ENCODE measurements at places on chromosomes 3 and 15. TPM values are rescaled to one million over a fixed set of nuclear protein-coding genes. Genes with fewer than 3 reads are reported as not detected.

GRCh38 chr15:31487811-31488436 is 161.3 kb downstream of the KLF13 start:
- DNase-seq, result no peak

- no peak for DNase-seq
Observed at GRCh38 chr15:51367322-51367976, 26.0 kb downstream of the GLDN start.

GRCh38 chr3:169179722-169180121 is 483.8 kb downstream of the MECOM start:
- DNase-seq, result no peak

DNA sequence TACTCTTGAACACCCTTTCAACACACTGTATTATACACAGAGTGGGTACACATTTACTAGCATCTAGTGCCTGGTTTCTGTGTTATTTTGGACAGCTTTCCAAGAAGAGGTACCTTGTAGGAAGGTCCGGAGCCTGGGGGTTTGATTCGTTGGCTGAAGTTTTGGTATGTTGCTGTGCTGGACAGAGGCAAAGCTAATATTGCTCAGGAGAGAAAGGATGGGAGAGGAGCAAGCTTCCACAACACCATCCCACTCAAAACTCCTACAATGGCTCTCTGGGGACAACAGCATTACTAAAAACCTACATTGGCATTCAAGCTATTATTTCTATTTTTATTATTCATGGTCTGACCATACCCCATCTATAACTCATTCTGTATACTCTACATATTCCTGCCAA is 1.1 kb upstream of the LYSMD2 start:
- DNase-seq, result no peak

C3orf85 gene
- not detected for total RNA-seq

DNA sequence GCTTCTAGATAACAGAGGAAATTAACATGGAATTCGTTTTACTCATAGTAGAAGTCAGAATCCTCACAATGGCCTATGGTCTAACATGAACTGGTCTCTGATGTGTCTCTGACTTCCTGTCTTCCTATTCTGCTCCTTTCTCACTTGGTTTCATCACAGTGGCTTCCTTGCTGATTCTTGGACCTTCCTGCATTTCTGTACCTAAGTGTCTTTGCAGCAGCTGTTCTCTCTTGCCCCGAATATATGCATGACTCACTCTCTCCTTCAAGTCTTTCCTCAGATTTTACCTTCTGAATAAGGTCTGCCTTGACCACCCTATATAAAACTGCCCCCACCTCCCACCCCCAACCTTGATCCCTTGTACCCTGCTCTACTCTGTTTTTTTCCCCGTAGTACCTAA is 14.1 kb downstream of the ARL13B start:
- no peak for DNase-seq

Measured in pulmonary artery endothelial cell (primary cell).